CD4-positive, CD25-positive, alpha-beta regulatory T cell (primary cell): ENCODE measurements at places on chromosomes 1 and 21.

DNA sequence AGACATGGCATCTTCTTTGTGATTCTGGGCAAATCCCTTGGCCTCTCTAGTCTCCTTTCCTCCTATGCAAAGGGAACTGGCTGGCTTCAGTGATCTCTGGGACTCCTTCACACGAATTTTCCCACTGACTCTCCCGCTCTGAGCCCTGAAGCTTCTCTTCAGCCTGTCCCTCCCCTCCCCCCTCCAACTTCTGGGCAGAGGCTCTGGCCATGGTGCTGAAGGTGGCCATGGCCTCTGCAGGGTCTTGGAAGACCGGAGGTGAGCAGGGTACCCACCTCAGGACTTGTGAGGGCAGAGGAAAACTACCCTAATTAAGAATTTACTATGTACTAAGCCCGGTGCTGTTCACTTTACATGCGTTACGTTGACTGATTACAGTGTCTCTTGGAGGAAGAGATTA is 29.4 kb upstream of the POU3F1 start:
- no peak for DNase-seq

- no peak for DNase-seq
Measured at GRCh38 chr1:211653293-211653692, 22.1 kb downstream of the NEK2 start.

GRCh38 chr1:39174390-39175081 is 30.0 kb upstream of the MACF1 start:
- DNase-seq = no peak

GRCh38 chr1:238658763-238659162 is 727.6 kb upstream of the CHRM3 start:
- no peak for DNase-seq

DNA sequence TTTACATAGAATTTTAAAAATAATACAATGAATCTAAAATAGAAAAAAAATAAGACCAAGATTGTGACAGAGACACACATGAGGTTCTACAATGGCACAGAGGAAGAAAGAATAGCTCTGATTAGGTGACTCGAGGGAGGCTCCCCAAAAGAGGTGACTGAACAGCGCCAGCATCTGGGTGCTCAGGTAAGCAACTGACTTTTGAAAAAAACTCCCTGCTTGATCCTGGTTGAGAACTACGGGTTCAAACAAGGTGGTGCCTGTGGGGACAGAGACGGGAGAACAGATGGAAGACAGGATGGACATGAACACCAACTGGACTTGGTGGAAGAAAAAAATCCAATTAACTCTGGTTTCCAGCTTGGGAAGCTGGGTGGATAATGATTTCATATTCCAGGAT is 22.5 kb downstream of the BATF3 start:
- no peak for DNase-seq

DNA sequence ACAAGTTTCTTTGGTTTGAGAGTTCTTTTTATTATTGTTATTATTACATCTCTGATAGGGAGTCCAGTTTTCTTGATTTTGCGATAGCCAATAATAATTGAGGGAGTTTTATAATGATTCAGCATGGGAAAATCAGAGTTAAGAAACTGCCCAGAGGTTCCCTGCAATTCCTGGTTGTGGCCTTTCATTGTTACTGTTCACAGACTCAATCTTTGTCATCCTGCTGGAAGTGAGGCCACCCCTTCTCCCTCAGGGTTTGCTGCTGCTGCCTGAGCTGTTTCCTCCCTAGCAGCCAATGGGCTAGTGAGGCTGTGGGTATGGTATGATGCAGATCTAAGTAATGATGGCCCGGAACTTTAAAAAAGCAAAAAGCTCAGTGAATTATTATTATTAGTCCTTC is 50.2 kb upstream of the TACSTD2 start:
- no peak for DNase-seq

DNA sequence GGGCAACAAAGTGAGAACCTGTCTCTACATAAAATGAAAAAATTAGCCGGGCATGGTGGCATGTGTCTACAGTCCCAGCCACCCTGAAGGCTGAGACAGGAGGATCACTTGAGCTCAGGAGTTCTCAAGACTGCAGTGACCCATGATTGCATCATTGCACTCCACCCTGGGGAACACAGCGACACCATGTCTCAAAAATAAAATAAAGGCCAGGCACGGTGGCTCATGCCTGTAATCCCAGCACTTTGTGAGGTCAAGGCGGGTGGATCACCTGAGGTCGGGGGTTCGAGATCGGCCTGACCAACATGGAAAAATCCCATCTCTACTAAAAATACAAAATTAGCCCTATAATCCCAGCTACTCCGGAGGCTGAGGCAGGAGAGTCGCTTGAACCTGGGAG is 20.1 kb downstream of the ANKRD13C start:
- DNase-seq = no peak

DNA sequence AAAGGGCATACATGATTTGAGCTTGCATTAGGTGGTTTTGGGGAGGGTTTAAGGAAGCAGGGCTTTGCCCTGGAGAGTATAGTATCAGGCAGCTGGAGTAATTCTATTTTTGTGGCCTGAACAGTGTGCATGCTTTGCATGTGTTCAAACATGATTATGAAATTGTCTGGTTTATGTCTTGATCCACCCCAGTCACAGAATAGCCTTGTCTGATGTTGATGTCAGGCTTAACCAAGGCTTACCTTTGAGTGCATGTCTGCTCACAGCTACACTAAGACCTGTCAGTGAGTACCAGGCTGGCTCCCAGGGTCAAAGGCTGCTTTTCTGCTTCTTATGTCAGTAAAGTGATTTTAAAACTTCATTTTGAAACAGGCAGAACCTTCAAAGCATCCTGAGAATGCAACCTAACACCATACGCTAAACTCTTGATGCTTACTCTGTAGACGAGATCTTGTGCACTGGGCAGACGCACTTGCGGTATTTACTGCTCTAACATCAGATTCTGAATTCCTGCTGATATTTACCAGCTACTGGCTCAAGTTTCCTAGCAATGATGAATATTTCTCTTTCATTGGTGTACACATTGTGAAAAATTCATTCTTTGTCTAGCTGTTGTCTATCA is 78.9 kb downstream of the MAP3K21 start:
- DNase-seq = no peak

GRCh38 chr1:154583773-154584172 is 16.2 kb downstream of the CHRNB2 start:
- DNase-seq = no peak

- no peak for DNase-seq
Measured at GRCh38 chr1:10368194-10368593, 30.7 kb upstream of the PGD start.

DNA sequence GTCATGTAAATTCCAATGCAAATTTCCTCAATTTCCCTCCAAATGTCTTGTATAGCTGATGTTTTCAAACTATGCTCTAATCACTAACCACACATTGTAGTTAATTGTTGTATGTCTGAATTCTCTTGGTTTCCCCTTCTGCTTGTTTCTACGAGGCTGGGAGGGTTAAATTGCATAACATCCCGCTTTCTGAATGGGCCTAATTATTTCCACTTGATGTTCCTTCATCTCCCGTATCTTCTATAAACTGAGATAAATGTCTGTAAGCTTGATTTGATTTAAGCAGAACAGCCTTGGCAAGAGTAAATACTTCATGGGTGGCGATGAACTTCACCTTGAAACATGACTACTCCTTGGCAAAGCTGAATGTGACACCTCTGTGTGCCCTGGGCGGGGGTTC is 72.2 kb downstream of the SERINC2 start:
- DNase-seq = no peak
